MG63 (cell line): ENCODE measurements at places on chromosomes 3 and 15.

DNA sequence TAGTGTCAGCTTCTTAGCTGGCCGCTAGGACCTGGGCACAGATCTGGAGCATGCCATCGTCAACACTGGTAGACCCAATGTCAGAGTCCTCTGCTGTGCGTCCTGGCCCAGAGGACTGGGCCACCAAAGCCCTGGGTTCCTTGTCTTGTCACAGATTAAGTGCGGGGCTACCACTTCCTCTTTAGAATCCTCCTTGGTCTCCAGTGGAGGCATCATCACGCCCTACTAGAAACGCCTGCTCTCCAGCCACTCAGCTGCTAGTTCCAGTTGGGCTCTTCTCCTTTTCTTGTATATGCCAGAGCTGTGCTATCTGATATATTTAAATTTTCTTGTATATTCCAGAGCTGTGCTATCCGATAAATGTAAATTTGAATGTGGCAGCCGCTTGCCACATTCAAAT is 11.2 kb downstream of the PPCDC start:
- DNase-seq = no peak

- DNase-seq = no peak
Measured at GRCh38 chr15:101070024-101070423, 150.9 kb downstream of the LRRK1 start.

GRCh38 chr15:101232677-101233076 is 19.2 kb downstream of the CHSY1 start:
- no peak for DNase-seq

DNA sequence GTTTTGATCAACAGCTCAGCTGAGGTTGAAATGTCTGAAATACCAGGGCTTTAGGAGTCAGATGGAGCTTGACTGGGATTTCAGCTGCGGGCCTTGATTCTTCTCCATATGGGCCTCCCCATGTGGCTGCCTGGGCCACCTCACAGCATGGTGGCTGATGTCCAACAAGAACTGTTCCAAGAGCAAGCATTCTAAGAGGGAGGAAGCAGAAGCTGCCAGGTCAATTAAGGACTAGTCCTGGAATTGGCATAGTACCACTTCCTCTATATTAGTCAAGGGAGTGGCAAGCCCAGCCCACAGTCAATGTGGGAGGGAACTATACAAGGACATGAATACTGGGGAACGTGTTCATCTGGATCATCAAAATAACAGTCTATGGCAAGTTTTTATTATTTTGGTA is 181.7 kb upstream of the ANKRD28 start:
- DNase-seq = peak; percentile 82

- DNase-seq = no peak
Measured at GRCh38 chr3:145219355-145220235, 941.4 kb downstream of the PLOD2 start.

- no peak for DNase-seq
Measured at GRCh38 chr3:154538566-154539360, 108.8 kb upstream of the GPR149 start.

GRCh38 chr15:43449981-43450380 is 43.0 kb downstream of the TP53BP1 start:
- DNase-seq = no peak

GRCh38 chr3:37955918-37956707 is 34.5 kb upstream of the VILL start:
- no peak for DNase-seq
